Anterior cingulate cortex (tissue), 58 donors: ENCODE measurements at places on chromosomes 12 and 14.

DNA sequence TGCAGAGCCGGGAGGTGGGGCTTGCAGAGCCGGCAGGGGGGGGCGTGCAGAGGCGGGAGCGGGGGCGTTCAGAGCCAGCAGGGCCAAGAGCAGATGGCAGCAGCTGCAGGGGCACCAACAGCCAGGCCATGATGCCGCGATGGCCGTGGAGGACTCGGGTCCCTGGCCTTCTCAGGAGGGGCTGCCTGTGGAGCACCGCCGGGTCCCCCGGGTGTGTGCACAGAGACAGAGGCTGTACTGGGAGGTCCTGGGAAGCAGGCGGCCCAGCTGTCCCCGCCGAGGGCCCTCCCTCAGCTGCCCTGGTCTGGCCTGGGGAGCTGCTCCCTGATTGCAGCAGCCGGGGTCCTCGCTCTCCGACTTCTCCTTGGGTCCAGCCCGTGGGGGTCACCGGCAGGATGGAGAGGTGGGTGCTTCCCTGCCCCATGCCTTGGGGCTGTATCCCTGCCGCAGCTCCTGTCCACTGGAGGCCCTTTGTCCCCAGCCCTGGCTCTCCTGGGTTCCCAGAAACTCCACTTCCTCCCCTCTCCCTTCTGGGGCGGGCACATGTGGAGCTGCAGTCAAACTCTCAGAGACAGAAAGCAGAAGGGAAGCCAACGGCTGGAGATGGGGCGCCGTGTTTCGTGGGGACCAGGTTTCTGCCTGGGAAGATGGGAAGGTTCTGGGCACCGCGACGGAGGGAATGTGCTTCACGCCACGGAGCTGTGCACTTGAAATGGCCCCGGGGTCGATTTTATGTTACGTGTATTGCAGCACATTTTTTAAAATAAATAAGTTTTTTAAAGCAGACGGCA lies 75.8 kb upstream of the GALNT9 start:
- no peak for DNase-seq

DNA sequence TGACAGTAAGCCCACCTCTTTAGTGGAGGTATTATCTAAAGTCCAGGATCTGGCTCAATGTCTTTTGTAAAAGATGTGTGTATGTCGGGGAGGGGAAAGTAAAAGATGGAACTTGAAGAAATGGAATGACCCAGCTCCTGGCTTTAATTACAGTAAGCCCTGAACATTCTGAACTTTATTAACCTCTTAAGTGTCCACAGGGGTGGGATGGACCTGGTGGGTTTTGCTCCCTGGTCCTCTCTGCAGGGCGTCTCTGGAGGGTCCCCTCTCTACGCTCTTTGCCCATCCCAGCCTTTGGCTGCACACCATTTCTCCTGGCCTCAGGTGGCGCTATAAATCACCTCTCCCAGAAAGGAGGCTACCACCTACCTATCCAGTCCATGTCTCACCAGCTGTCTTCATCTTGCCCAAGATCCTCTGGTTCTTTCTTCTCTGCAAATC lies 3.7 kb upstream of the CISTR start:
- DNase-seq, result no peak

GRCh38 chr14:49895480-49895879 lies 2.6 kb downstream of the ARF6 start:
- no peak for DNase-seq

DNA sequence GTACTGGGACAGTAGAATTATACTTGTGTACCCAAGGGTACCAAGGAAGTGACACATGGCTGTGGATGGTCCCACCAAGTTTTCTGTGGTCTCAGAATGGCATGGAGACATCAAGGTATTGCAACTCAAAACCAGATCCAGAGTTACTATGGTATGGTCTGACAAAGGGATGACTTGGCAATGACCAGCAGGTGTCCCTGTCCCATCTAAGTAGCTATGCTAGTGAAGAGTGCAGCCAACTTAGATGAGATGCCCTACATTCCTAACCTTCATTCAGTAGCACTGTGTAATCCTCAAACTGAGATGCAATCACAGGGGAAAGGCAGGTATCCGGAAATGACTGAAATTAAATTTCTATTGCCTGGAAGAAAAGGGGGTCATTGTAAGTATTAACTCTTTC lies 188.7 kb upstream of the TMEM260 start:
- DNase-seq, result no peak

- DNase-seq, result no peak
Observed at GRCh38 chr14:100816286-100816949, 9.5 kb upstream of the MEG3 start.
